Foreskin melanocyte (primary cell): ENCODE measurements at places on chromosomes 13 and 19.

- DNase-seq = no peak
Measured at GRCh38 chr13:28620011-28620830, 38.7 kb upstream of the POMP start.

- no peak for DNase-seq
Measured at GRCh38 chr19:33410915-33411401, 37.4 kb downstream of the CEBPG start.

GRCh38 chr13:73800011-73800410, 334.2 kb downstream of the KLF12 start:
- peak; percentile 59 for DNase-seq

- no peak for DNase-seq
Measured at GRCh38 chr13:36259361-36260137, 38.1 kb downstream of the CCDC169 start.

- DNase-seq = no peak
Measured at GRCh38 chr13:52345048-52345447, 60.9 kb downstream of the THSD1 start.

- DNase-seq = no peak
Measured at GRCh38 chr19:11025445-11025844, 63.8 kb upstream of the LDLR start.

- peak; percentile 28 for DNase-seq
Measured at GRCh38 chr13:37621811-37622361, 23.3 kb upstream of the POSTN start.

GRCh38 chr19:14408491-14409145, 10.5 kb downstream of the DDX39A start:
- no peak for DNase-seq

- DNase-seq = no peak
Measured at GRCh38 chr13:95367309-95367843, 66.1 kb upstream of the ABCC4 start.

DNA sequence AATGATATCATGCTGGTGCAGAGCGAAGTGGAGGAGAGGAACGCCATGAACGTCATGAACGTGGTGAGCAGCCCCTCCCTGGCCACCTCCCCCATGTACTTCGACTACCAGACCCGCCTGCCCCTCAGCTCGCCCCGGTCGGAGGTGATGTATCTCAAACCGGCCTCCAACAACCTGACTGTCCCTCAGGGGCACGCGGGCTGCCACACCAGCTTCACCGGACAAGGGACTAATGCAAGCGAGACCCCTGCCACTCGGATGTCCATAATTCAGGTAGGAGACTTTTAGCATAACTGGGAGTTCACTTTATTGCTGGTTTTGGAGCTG, 3.3 kb downstream of the PCDH17 start:
- no peak for DNase-seq

- DNase-seq = no peak
Measured at GRCh38 chr19:2774953-2775555, 8.0 kb downstream of the SGTA start.

- DNase-seq = peak; percentile 1
Measured at GRCh38 chr13:89695343-89696257, 1651.9 kb upstream of the MIR17HG start.

- DNase-seq = no peak
Measured at GRCh38 chr13:69641773-69642172, 465.9 kb upstream of the ATXN8OS start.

- no peak for DNase-seq
Measured at GRCh38 chr13:110984381-110984780, 69.5 kb upstream of the ANKRD10 start.

- DNase-seq = no peak
Measured at GRCh38 chr13:73450583-73450982, 391.8 kb downstream of the KLF5 start.

- no peak for DNase-seq
Measured at GRCh38 chr19:34173193-34173956, 1.1 kb downstream of the LSM14A start.

GRCh38 chr13:94061301-94061700, 418.2 kb downstream of the DCT start:
- DNase-seq = no peak

DNA sequence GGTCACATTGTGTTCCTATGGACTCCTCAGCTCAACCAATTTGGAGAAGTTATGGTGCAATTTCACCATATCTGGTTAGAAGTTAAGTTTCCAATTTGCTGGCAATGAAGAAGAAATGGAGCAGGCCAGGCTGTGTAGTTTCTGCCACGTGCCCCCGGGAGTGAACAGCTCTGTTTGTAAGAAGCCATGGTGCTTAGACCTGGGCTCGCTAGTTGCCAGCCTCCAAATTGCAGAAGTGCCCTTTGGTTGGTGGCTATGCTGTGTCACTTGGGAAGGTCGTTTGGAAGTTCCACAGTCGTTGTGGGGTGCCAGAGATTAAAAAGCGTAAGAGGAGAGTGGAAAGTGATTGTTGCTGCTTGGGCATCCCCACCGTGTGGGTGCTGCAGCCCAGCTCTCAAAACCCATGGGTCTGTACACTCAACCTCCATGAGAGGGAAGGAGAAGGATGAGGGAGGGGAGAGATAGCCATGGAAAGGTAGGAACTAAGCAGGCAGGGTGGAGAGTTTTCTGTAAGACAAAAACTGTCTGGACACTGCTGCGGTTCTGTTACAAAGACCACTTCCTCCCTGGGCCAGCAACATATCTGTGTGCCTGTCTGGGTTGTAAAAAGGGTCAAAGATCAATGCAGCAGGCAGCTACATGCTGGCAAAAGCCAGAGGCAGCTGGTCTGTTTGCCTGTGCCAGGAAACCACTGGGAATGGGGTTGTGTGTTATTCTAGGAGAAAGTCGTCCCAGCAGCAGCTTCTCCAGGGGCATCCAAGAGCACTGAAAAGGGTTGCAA, 10.8 kb downstream of the ALOX5AP start:
- DNase-seq = no peak

GRCh38 chr13:22061806-22062391, 391.0 kb downstream of the FGF9 start:
- no peak for DNase-seq

- DNase-seq = no peak
Measured at GRCh38 chr13:111247552-111247951, 72.9 kb upstream of the TEX29 start.

- DNase-seq = no peak
Measured at GRCh38 chr13:47092202-47092601, 195.3 kb upstream of the HTR2A start.

DNA sequence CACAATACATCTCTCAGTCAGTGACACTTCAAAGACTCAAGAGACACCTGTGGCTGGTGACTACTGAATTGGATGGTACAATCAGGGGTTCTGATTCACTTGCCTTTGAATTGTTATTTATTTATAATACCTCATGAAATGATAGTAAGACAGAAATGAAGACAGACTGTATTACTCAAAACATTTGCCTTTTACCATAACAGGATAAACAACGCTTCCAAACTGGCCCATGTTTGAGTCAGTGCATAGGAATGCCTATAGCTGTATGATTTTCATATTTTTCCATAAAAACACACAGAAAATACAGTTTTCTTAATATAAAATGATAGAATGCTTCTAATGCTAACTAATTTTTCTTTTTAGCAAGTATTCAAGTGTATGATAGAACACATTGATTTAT, 59.5 kb upstream of the FGF14 start:
- DNase-seq = no peak

GRCh38 chr13:91347996-91348905, 764 bp downstream of the MIR17HG start:
- DNase-seq = peak; percentile 18

DNA sequence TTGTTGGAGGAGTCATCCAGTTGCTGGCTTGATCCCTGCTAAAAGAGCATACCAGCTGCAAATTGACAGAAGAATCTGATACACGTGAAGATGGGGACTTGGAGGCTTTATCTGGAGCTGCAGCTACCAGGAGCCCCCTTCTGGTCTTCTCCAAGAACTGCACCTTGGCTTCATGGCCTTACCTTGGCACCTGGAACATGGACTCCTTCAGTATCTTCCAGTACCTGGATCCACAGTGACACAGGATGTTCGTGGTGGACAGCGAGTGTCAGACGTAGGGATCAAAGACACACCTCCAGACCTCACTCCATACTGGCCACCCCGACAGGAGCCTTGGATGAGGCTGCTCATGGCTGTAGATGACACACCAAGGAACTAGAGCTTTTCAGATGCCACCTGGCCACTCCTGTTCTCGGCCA, 9.9 kb upstream of the ACSBG2 start:
- peak; percentile 32 for DNase-seq

GRCh38 chr19:23116802-23117571, at the start of gene ZNF730:
ZNF730 (plus strand) TSS chr19:23117025; CDS start chr19:23117174, 149 bp downstream.
- DNase-seq = peak; percentile 75

DNA sequence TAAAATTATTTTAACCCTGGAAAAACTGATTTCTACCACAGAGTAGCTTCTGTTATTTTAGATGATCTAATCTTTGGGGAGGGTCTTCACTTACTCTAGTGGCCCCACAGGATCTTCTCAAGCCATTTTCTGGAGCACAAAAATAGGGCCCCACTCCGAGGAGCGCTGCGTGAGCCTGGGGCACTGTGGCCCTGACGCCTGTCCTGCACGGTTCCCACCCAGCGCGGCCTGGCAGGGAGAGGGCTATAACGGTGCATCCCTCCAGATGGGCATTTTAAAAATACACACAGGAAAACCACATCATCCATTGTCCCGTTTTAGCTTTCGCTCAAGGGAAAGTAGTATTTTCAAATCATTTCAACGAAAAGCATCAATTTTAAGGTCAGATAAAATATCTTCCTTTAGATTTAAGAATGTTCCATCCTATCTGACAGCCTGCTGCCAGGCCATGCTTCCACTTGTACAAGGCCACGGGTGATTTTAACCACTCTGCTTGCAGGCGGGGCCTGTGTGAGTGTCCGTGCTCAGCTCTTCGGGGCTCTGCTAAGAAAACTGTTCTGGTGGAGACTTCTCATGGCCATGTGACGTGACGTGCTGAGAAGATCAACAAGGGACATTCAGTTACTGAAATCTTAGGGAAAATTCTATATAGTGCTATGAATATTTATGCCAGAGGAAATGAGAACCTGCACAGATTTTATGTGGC, 683.8 kb upstream of the SGCG start:
- DNase-seq = no peak

GRCh38 chr19:3672993-3673392, 27.3 kb downstream of the PIP5K1C start:
- no peak for DNase-seq

- DNase-seq = no peak
Measured at GRCh38 chr19:17718550-17718946, 732 bp upstream of the MAP1S start.

- no peak for DNase-seq
Measured at GRCh38 chr13:104784891-104785290, 1718.7 kb upstream of the SLC10A2 start.

DNA sequence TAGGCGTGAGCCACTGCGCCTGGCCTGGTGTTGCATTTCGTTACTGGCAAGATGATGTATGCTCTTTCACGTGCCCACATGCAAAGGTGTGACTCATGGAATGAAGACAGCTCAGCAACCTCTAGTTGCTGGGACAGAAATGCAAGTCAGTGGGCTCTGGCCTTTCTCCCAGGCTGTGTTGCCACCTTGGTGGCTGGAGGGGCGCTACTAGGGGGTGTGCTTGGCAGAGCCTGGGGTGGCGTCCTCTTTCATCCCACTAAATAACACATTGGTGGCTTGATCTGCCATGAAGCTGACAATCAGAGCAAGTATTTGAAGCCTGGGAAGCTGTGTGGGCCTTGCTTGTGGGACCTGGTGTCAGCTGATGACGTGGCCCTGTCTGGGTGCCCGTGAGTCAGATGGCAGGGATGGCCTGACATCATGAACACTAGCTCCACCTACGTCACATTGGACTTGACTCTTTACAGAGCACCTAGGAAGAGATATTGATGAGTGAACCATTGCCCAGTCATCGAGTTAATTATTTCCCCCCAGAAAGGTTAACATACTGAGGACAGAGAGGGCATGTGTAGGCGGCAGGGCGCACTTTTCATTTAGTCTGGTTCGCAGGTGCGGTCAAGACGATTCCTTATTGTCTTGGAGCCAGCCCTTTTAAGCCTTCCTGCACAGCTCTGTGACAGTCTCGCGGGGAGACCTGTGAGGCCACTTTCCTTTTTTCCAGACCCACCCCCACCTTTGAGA, 154.2 kb downstream of the TM9SF2 start:
- no peak for DNase-seq

DNA sequence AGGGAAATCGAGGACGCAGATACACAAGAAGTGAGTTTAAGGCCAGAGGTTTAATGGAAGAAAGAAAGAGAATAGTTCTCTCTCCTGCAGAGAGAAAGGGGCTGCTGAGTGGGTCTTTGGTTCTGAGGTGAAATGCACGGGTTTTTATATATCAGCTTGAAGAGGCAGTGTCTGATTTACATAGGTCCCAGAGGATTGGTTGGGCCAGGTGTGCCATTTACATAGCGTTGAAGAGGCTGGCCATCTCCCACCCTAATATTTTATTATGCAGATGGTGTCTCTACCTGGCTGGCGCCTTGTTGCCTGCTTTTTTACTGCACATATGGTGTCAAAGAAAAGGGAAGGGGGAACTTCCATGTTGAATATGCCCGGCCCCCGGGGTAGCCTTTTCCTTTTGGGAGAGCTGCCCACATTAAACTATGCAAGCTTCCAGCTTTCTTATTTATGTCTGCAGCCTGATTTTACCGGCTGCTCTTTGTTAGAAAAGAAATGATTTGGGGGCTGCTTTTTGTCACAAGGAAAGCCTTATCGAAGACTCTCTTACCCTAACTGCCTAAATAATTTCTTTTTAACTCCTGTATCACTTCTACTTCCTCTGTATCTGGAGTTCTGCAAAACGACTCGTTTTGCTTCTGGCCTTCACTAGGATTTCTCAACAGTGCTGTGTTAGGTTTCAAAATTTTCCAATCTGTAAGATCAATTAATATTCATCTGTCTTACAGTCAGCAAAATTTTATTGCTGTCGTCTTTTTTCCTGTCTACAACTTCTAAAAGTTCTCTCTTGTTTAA, 268.5 kb downstream of the B3GLCT start:
- no peak for DNase-seq

DNA sequence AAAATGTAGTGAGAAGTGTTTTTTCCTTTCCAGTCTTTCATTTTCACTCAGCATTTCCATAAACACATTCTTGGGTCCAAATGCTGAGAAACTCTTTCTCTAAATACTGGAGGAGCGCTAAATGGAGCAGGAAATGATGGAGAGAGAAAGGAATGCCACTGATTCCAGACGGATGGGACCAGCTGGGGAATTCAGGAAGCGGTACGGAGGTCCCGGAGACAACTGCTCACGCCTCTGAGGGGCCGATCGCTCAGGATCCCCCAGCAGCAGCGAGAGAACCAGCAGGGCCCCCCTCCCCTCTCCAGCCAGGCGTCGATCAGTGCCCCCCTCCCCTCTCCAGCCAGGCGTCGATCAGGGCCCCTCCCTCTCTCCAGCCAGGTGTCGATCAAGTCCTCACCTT, 13.2 kb downstream of the RASA3 start:
- DNase-seq = peak; percentile 82
